RKO (cell line): ENCODE measurements at places on chromosomes 7 and 10.

GRCh38 chr7:52838981-52839411 lies 196.4 kb upstream of the POM121L12 start:
- DNase-seq = peak; percentile 16

DNA sequence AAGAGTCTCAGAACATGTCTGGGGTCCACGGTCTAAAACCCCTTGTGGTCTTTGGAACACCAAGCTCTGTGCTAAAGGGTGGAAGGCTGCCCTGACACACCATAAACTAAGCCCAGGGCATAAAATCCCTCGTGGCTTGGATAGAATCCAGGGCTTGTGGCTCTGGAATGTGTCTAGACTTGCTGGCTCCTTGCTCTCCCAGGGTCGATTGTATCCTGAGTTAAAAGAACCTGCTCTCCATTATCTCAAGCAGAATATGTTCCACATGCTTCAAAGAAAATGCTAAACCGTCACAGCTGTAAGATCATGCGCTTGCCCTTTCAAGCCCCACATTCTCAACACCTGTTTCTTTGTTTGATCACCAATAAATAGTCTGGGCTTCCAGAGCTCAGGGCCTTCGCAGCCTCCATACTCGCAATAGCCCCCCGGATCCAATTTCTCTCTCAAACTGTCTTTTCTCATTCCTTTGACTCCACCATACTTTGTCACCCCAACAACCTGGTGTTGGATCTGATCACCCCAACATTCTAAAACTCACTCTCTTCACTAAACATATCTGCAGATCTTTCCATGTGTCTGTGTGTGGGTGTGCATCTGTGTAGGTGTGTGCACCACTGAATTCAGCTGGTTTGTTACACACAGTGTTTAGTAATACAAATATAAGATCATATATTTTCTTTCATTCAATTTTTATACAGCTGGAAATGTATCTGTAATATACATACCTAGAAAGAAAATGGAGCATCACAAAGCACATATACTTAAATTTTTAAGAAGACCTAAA lies 238.5 kb downstream of the ZMYND11 start:
- no peak for DNase-seq

DNA sequence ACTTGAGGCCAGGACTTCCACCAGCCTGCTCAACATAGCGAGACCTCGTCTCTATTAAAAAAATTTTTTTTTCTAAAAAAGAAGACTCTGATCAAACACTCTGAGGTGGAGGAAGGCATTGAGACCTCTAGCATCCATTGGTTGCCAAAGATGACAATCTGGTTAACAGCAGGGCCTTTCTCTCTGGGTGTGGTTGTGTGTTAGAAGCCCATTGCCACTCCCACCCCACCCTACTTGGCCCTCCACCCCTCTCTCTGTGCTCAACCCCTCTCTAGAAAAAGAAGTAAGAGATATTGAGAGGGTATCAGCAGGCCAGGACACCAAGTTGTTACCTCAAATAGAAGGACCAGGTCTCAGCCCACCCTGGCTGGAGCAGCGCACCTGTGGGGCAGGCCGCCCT lies 57.4 kb upstream of the MXI1 start:
- no peak for DNase-seq

DNA sequence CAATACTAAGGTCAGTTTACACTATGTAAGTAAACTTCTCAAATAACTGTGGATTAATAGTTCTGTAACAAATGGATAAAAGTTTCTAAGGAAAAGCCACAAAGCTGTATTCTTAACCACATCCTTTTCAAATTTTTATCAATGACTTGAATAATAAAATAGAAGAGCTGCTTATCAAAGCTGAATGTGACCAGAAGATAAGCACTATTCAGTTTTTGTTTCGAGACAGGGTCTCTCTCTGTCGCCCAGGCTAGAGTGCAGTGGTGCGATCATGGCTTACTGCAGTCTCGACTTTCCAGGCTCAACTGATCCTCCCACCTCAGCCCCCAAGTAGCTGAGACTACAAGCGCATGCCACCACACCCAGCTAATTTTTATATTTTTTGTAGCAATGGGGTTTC lies 17.0 kb downstream of the UPF2 start:
- no peak for DNase-seq

- no peak for DNase-seq
Measured at GRCh38 chr10:47397256-47397655, 13.2 kb upstream of the ZNF488 start.

- DNase-seq = no peak
Measured at GRCh38 chr10:60513281-60513680, 123.6 kb upstream of the ANK3 start.

GRCh38 chr7:155758348-155758747 lies 53.9 kb downstream of the SHH start:
- DNase-seq = no peak

- peak; percentile 56 for DNase-seq
Measured at GRCh38 chr7:78587443-78588044, 789.0 kb downstream of the PHTF2 start.

DNA sequence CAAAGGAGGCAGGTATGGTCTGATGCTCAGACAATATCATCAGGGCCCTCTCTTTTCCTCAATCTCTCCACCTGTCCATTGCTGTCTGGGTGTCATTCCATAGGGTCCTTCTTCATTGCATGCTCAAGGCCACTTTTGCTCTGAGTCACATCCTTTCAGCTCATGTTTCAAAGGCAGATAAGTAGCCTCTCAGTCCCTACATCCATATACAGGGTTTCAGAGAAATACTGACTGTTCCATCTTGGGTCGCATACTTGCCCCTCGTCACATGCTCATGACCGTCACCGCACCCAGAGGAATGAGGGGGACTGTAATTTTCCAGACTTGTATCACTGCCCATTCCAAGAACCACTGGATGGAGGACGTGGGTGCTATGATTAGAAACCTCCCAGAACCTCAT lies 93.4 kb downstream of the FAM107B start:
- no peak for DNase-seq

- DNase-seq = no peak
Measured at GRCh38 chr7:132915647-132916046, 166.2 kb downstream of the CHCHD3 start.

DNA sequence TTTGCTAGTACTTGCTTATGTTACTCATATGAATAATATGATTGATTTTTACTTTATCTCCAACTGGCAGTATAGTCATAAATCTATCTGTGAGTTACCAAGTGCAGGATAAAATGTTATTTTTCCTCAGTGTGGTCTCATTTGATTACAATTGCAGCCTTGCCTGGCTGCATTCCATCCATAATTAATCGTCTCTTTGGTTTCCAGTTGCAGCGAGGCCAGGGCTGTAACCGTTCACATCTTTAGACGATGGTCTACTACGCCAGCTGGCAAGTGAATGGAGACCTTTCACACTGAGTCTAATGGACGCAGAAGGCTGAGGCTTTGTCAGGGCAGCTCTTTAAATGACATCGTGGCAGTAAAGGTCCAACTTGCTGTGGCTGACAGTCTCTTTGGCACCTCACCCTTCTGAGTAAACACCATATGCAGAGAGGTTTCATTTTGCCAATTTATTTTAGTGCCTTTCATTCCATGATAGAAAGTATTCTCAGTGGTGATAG lies 84.0 kb downstream of the ARL4A start:
- DNase-seq = no peak

DNA sequence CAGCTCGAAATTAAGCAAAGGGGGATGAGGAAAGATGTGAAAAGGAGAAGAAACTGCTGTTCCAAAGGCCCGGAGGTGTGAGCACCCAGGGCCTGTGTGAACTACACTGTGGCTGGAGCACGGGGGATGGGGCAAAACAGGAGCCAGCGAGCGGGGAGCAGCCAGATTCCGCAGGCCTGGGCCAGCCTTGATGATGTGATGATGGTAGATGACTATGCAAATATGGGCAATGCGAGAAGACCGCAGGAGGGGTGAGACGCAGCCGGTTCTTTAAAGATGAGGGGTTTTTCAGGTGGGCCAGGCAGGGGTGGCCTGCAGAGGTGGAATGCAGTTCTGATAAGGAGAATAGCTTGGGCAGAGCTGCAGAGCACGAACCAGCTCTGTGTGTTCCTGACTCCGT lies 61.5 kb downstream of the LANCL2 start:
- no peak for DNase-seq

DNA sequence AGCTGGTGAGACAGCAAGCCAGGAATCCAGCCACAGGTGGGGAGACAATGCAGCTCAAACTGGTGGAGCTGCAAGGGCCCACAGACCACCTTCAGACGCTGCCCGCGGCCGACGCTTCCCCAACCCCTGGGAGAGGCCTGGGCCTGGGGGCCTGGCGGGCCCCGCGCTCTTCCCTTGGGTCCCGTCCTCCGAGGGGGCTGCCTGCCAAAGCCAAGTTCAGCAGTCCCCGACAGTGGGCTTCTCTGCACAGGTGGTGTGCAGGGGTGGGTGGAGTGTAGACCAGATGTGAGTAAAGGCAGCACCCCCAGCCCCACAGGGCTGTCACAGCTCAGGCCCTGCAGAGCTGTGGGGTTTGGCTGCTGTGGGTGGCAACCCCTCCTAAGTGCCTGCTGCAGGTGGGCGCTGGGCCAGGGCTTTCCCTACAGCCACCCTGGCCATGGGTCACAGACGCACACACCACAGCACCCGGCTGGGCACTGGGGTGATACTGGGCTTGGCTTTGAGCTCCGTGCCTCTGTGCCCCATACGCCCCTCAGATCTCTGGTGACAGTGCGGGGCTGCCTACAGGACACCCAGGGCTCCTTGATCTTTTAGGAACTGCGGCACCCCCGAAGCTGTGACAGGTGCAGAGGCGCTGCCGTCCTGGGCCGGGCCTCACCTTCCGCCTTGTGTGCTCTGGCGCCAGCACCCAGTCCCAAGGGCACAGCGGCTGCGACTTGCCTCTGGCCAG lies 20.5 kb downstream of the BNIP3 start:
- DNase-seq = no peak
